ENCODE measurements at places on chromosomes 2 and 18. TPM values are rescaled to one million over a fixed set of nuclear protein-coding genes. Genes with fewer than 3 reads are reported as not detected.

The SPP2 gene
- polyA plus RNA-seq = not detected

The EPB41L5 gene
- 15.0 TPM for polyA plus RNA-seq

The RESP18 gene
- not detected for polyA plus RNA-seq

DNA sequence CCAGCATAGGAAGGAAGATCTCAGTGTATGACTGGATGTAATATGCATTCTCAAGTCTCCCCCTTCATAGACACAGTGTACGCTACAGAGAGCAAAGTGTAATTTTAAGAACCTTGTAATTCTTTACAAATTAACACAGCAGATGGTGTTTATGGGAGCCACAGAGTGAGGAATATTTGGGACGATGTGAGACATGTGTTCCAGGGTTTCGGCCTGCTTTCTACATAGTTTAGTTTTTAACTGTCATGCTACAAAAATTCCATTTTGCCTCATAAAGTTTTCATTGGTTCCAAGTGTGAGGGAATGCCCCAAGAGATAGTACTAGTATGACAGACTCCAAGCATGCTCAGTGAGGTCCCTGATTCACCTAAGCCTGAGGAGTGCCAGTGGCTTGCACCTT, 76.2 kb upstream of the LRRTM1 start:
- DNase-seq = no peak

GRCh38 chr2:173835726-173836125, 129.4 kb downstream of the SP3 start:
- DNase-seq = no peak
